ENCODE measurements at places on chromosomes 13 and 19.
A peak's percentile ranks its signal among the peaks of the same experiment; 100 is the strongest.

GRCh38 chr19:9721861-9722260 is 46.7 kb downstream of the ZNF846 start:
- no peak for DNase-seq

- no peak for DNase-seq
These were observed 38.0 kb upstream of the ALOX5AP start for GRCh38 chr13:30697177-30697953.

GRCh38 chr19:55188625-55189024 is 8.5 kb upstream of the SYT5 start:
- DNase-seq, result no peak

DNA sequence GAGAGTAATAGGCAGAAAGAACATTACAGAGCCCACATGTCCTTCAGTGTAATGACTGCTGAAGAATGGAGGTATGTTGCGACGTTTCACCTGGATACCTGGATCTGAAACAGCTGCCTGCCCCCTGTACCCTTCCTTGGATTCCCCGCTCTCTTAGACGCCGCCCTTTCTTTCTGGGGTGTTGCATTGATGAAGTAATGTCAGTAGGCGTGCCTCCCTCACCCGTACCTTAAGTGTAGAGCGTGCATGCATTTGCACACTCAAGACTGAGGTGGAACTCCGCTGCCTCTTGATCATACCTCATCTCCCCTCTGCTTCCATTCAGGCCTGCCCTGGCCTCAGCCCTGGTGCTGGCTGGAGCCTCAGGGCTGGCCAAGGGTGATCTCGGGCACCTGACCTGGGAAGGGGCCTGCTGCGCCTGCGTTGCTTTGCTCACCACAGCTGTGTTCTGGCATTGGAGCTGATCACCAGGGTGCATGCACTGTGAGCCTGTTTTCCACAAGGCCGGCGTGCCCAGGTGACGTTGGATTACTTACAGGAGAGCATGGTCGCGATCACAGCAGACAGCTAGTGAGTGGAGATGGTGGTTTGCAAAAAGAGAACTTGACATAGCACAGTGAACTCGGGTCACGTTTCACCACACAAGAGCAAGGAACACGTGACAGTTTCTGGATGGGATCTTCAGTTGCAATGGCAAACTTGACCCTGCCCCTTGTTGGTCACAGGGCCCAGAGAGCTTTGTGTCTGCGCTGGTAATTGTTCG is 99.0 kb downstream of the ARHGEF7 start:
- no peak for DNase-seq

GRCh38 chr13:100130092-100130491 is 41.2 kb downstream of the PCCA start:
- DNase-seq, result no peak

DNA sequence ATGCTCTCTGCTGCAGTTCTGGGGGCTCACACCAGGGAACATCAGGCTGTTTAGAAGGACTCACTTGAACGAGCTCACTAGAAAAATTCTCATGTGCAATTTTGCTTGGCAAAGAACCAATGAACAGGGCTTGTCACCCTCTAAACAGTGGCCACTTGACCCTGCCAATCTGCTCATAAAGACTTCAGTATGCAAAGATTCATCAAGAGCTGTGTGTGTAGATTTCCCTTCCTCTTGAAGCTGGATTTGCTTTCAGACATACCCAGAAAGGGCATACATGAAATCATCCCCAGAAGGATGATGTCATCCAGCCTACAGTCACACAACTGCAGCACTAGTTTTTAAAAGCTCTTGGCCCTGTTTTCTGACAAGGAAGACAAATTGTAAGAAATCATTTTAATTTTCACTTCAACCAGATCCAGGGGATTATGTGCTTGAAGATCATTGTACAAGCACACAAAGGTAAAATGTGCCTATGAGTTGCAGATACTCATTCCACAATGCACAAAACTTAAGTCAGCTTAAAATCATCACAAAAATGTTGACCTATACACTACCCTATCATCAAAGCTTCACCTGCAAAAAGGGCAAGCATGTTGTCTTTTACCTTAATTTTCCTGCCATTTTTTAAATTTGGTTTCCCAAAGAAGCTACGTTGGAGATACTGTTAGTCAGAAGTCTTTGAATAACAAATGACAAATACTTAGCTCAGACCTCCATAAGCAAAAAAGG is 5.2 kb upstream of the STK24 start:
- no peak for DNase-seq

- DNase-seq, result no peak
These were observed 104.7 kb downstream of the TUBGCP3 start for GRCh38 chr13:112483299-112483698.

GRCh38 chr19:13781547-13781946 is 7.3 kb downstream of the C19orf53 start:
- DNase-seq, result no peak

DNA sequence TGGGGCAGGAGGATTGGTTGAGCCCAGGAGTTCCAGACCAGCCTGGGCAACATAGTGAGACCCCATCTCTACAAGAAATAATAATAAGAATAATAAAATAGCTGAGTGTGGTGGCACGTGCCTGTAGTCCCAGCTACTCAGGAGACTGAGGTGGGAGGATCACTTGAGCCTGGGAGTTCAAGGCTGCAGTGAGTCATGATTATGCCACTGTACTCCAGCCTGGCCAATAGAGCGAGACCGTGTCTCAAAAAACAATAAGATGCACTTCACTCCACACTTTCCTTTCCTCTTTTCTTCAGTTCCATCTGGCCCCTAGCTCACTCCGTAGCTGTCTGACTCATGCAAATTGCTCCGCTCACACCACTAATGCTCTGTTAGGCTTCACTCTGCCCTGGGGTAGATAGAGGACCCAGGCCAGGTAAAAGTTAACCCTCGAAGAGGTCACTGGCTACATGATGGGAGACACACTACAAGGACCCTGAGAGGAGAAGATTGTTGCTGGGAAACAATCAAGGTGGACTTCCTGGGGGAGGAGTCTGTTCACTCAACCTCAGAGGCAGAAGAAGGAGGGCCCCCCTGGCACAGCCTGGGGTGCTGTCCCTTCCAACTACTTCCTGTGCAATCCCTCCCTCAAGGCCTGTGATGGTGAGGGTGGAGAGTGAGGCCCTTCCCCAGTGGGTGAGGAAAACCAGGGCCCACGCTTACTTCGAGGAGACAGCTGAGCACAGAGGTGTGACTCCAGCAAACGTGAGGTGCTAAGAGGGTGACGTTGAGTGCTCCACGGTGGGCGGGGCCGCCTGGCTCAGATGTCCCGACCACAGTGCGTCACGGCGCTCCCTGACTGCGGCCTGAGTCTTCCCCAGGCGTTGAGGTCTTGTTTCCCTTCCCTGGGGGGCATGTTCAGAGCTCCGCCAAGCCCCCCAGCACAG is 8.8 kb upstream of the TNFSF9 start:
- DNase-seq, result peak; percentile 50

DNA sequence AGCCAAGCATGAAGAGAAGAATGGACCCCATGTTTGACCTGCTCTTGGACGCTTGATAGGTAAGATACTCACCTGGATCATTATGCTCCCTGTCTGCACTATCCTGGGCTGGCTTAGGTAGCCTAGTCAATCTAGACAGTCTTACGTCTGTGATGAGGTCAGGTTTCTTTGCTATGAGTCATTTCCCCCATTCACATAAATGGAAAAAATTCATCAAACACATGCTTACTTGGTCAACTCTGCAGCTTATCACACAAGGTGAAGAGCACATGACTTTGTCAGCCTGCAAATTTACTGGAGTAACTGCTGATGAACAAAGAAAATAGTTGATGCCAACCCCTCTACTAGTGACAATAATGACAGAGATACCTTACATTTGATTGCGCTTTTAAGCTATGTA is 170.0 kb downstream of the NUFIP1 start:
- no peak for DNase-seq

DNA sequence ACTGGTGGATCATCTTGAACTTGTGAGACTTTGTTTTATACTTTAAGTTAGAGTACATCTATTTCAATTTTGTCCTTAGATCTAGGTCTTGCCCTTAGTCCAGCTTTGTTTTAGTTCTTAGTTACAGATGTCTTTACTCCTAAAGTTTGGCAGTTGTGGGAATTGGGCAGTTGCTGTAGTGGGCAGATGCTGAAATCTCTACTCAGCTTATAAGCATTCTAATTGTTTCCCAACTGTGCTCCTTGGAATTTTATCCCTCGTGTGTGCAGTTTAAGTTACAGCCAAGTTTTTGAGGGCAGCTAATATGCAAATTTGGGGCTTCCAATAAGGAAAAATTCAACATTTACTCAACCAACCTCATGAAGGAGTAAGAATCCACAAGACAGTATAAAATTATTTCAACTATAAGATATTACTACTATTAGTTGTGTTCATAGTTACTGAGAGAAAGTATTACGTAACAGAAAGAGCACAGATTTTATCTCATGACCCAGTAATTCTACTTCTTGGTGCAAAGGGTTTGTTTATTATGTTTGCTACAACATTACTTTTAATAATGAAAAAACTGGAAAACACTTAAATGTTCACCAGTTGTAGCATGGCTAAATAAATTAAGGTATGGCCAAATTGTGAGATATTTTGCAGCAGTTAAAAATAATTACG is 32.9 kb downstream of the CCDC122 start:
- no peak for DNase-seq

- DNase-seq, result no peak
These were observed 4.3 kb downstream of the SOX1 start for GRCh38 chr13:112071102-112071722.

- DNase-seq, result peak; percentile 15
These were observed 159.1 kb downstream of the KATNAL1 start for GRCh38 chr13:30148171-30148754.

DNA sequence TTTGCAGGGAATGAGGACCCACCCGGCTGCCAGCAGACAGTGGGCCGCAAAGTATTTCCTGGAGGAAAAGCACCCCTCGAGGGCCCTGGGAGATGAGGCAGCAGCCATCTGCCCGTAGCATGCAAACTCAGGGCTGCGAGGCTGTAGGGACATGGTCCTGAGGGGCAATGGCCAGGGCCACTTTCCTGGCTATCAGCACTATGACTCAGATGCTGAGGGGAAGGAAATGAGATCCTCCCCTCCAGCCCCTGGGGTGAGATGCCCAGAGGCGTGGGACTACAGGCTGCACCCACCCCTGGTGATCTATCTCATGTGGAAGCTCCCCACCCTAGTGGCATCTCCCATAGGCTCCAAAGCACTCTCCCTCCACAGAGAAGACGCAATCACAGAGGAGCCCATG is 80.1 kb downstream of the SLC7A1 start:
- DNase-seq, result no peak

DNA sequence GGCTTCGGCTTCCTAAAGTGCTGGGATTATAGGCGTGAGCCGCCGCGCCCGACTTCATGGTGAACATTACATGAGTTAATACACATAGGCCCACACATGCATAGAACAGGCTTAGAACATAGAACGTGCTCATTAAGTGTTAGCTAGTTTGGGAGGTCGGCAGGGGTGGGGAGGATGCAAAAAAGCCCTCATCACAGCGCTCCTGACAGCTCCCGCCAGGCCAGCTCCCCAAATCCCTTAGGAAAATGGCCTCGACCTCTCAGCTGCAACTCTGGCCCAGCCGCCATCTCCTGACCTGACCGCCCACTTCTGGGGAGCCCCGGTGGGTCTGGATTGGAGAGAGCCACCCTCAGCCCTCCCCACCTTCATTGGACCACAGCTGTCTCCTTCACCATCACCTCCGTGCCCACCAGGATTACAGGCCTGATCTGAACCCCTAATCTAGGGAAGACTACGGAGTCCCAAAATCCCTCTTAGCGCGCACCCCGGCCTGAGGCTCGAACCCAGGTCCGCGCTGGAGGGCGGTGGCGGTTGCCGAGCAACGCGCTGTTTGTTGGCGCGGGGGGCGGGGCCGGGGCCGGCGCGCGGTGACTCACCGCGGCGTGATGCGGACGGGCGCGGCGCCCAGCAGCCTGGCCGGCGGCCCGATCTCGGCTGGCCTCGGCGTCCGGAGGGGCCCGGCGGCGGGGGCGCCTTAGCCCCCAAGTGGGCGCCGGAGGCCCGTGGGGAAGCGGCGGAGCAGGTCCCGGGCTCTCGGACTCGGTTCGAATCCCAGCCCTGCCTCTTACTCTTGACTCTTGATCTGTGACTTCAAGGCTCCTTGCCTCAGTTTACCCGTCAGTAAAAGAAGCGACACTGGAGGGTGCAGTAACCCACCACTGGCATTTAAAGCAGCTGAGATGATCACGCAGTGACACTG is 26.7 kb upstream of the NANOS3 start:
- DNase-seq, result peak; percentile 61

- peak; percentile 57 for DNase-seq
These were observed 6.9 kb downstream of the S1PR5 start for GRCh38 chr19:10510301-10510802.

DNA sequence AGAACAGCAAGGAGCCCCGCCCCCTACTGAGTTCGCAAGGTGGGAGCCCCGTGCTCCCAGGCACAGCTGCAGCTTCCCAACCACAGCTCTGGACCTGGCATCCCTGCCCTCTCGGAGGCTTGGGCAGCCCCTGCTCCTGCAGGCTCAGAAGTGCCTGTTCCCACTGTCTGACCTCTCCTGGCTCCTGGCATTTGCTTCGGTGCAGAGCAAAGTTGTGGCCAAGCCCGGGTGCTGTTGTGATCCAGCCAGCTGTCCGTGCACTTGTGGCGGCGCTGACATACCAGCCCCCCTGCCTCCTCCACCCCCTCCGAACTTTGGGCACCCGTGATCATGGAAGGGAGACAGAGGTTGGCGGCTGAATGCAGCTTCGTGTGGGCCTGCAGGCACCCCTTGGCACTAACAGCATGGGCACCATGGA is 1386.8 kb downstream of the PCDH9 start:
- DNase-seq, result no peak

- no peak for DNase-seq
These were observed 1.4 kb upstream of the CACNG7 start for GRCh38 chr19:53907690-53908089.

GRCh38 chr13:80359778-80360452 is 19.0 kb upstream of the SPRY2 start:
- DNase-seq, result no peak
